ENCODE measurements at places on chromosomes 11 and 22.
A peak's percentile ranks its signal among the peaks of the same experiment; 100 is the strongest.

DNA sequence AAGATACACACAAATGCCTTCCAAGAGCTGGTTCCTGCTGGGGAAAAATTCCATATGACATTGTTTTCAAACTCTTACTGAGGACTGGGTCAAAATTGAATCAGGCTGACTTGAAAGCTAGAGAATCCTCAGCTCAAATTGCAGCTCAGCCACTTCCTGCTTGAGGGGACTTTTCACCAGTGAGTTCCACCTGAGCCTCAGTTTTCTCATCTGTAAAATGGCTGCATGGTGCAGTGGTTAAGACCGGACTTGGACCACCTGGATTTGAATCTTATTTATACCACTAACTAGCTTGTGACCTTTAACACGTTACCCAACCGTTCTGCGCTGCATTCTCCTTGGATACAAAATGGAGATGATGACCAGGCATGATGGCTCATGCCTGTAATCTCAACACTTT, 69.9 kb upstream of the ASPHD2 start:
- no peak for DNase-seq

DNA sequence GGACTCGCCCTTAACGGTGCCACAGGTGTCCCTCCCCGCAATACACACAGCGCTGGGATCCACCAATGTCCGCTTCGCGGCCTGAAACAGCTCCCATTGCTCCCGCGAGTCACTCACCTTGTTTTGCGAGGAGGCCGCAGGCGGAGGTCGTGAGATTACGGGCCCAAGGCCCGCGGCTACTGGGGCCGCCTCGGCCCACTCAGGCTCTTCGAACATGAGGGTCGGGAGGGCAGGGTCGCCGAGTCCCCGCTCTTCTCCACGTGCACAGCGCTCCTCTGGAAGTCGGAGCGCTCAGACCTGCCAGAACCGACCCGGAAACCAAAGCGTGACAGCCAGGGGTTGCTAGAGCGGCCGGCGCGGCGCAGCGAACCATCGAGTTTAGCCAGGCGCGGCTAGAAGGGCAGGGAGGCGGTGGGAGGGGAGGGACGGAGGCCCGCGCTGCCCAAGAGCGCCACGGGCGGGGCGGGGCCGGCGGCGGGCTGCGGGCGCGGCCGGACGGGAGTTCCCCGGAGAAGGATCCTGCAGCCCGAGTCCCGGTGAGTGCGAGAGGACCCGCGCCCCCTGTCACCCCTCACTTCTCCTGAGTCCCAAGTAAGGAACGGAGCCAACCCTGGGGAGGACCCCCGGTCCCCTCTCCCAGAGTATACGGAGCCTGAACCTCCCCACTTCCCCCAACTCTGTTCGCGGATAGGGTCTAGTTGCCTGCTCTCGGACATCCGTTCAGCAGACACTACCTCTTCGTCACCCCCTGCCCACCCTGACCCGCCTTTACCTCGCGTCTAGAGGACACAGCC, at the start of the genes ILK and RRP8:
Gene ILK (plus strand): TSS at position 488 of the 794 bp plus-strand sequence. CDS start 498 bp downstream, outside the sequence.
Gene RRP8 (minus strand): TSS at position 330 of the 794 bp plus-strand sequence. CDS start 114 bp downstream, at position 216.
- peak; percentile 94 for DNase-seq

GRCh38 chr22:41654322-41654721, 33.2 kb downstream of the XRCC6 start:
- no peak for DNase-seq

GRCh38 chr22:35612903-35613302, 4.2 kb downstream of the MB start:
- DNase-seq = no peak

DNA sequence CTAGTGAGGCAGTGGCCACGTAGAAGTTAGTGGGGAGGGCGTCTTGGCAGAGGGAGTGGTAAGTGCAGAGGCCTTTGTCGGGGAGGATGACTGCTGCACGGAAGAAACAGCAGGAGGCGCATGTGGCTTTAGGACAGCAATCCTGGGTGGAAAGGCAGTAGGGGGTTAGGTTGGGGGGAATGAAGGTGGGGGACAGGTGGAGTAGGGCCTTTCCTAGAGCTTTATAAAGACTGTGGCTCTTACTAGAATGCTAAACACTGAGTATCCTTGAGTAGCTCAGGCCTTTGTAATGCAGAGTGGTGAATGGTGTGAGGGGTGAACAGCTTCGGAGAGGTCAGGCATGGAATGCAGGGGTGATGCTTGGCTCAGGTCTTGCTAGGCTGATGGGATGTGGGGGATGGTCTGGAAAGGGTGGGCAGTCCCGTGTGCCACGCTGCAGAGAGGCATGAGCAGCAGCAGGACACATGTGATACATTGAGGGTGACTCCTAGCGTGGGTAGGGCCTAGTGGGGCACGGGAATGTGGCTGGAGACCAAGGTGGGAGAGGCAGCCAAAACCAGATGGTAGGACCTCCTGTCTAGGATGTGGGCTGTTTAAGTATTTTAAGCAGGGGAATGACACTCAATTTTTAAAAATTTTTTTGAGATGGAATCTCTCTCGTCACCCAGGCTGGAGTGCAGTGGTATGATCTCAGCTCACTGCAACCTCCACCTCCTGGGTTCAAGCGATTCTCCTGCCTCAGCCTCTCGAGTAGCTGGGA, 19.2 kb downstream of the AP2A2 start:
- DNase-seq = peak; percentile 22

GRCh38 chr22:38214302-38215056, 12.7 kb downstream of the MAFF start:
- peak; percentile 65 for DNase-seq

GRCh38 chr11:84714316-84714780, 912.8 kb downstream of the DLG2 start:
- DNase-seq = peak; percentile 41

All from AG08395 (cell line).